SJSA1 (cell line): ENCODE measurements at places on chromosomes 2 and 18. TPM values are rescaled to one million over a fixed set of nuclear protein-coding genes. Genes with fewer than 3 reads are reported as not detected.
A peak's percentile ranks its signal among the peaks of the same experiment; 100 is the strongest.

EPB41L3 gene
- 0.21 TPM in 1 of 2 replicates, not detected in the other for total RNA-seq

SPDYA gene
- 0.24 and 0.28 TPM in 2 replicates for total RNA-seq

FBXO36 gene
- 3.8 and 4.6 TPM in 2 replicates for total RNA-seq

LYG1 gene
- total RNA-seq = 0.37 TPM in 1 of 2 replicates, not detected in the other

AFF3 gene
- 0.18 TPM in 1 of 2 replicates, not detected in the other for total RNA-seq

CD8B2 gene
- not detected in 2 replicates for total RNA-seq

PLEKHB2 gene
- 96.6 and 119 TPM in 2 replicates for total RNA-seq

UNC80 gene
- total RNA-seq = not detected in 2 replicates

METAP1D gene
- total RNA-seq = 6.3 and 11.3 TPM in 2 replicates

MEIS1 gene
- 4.2 and 6.2 TPM in 2 replicates for total RNA-seq

EPAS1 gene
- total RNA-seq = 12.9 and 13.1 TPM in 2 replicates

DNA sequence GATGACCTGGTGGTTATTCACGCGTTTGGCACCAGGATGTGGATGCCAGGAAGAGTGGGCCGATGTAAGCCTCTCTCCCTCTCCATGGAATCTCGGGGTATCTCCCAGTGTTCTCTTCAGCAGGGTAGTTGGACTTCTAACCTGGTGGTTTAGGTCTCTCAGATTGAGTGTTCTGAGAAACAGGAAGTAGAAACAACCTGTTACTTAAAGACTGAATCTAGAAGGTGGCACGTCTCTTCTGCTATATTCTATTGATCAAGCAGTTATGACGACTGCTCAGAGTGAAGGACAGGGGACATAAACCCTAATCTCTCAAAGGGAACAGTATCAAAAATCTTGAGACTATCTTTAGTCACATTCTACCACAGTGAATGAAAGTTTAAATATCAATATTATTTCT is 918.7 kb upstream of the PIK3C3 start:
- no peaks in the 10 kb centered on the region for H3K27me3 ChIP-seq
- H3K36me3 ChIP-seq = no peaks in the 10 kb centered on the region
- no peak overlapping the region for H3K27ac ChIP-seq

DNA sequence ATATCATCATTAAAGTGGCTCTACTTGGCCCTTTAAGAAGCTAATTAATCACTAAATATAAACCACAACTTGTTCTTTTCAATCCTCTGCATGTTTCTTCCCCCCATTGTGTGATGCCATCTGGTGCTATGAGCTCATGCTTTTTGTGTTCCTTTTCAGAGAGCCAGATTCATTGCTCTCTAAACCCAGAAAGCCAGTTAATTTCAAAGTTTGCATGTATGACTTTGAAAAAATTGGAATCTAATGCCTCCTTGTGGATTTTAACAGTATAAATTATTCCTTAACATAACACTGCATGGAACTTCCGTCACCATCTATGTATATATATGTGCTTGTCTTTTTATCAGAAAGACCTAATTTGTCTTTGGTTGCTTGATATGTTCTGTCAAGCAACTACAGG is 31.1 kb downstream of the TMEM178A start:
- peaks cover 27% of the 10 kb centered on the region for H3K4me1 ChIP-seq
- H3K27me3 ChIP-seq = no peaks in the 10 kb centered on the region
- peak overlapping the region; percentile 72 for H3K27ac ChIP-seq
- H3K4me3 ChIP-seq = no peak overlapping the region
- H3K36me3 ChIP-seq = no peaks in the 10 kb centered on the region

DNA sequence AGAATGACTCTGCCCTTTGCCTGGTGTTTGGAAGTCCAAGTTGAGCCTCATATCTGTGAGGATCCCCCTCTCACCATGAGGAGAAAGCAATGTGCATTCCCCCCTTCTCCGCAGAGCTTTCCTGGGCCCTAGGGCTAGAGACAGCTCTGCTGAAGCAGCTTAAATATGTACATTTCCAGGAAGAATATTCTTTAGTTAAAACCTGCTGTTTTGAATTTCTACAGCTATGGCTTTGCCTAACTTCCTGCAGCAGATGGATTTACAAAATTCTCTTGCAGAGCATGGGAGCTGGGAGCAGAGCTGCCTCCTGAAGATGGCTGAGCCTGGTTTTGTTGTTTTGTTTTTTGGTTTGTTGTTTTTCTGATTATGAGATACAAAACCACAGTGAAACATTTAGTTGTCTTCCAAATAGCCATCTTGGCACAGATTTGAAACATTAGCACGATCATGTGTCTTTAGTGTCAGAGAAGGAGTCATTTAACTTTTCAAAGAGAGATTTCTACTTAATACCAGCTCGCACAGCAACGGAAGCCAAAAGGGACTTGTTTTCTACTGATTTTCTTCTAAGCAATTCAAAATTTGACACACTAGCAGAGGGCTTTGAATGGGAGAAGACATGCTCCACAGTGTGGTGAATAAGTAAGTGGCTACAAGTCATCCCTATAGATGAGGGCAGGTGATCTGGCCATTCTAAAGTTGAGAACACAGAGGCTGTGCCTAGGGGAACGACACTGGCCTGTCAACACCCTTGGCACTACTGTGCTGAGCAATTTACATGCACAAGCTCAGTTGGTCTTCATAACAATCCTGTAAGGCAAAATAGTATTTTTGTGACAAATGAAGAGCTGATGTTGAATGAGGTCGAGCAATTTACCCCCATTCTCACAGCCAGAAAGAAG is 222.6 kb downstream of the MREG start:
- H3K27ac ChIP-seq = no peak overlapping the region
- H3K27me3 ChIP-seq = no peaks in the 10 kb centered on the region

DNA sequence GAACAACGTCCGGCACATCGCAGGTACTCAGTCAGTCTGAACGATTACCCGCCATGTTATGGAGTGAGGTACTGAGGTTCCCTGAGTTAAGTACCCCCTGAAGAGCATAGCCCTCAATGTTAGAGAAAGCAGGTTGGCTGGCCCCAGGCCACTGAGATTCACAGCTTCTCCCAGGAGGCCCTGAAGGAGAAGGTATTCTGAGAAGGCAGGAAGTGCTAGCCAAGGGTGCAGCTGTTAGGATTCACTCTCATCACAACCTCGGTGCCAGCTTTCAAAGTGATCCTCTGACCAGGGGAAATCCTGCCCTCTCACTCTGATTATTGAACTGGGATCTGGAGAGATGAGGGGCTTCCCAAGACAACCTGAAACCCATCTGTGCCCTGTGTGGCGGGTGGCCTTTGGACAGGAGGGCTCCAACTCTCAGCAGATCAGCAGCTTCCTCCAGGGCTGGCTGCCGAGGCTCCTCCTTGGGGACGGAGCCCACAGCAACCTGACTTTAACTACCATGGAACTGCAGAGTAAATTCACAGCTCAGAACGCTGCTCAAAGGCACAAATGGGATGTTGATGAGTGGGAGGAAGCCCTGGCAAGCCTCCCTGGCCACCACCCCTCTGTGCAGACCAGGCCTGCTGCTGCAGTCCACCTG is 7.8 kb downstream of the EHD3 start:
- H3K27ac ChIP-seq = no peak overlapping the region
- 0 out of 2 replicates have a peak, but pooled peaks cover 5% of the 10 kb centered on the region for H3K36me3 ChIP-seq
- no peaks in the 10 kb centered on the region for H3K27me3 ChIP-seq
- DNase-seq = no peak

DNA sequence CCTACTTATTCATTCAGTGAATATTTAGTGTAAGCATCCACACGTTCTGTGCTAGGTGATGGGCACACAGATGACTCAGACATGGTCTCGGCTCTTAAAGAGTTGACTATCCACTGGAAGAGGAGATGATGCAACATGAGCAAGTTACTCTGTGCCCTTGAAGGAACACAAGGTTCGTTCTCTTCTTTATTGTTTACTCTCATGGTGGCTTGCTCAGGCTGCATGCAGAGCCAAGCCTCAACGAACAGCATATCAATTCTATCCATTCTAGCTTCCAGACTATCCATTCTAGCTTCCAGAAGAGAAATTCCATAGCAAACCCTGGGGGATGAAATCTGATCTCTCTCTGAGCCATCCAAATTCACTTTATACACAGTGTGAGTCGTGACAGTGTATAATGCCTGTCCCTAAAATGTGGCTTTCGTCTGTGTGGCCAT is 68.1 kb upstream of the CTAGE1 start:
- H3K4me1 ChIP-seq = peaks cover 45% of the 10 kb centered on the region
- H3K27ac ChIP-seq = peak overlapping the region; percentile 11
- H3K4me3 ChIP-seq = no peak overlapping the region
- no peak for DNase-seq
- no peaks in the 10 kb centered on the region for H3K27me3 ChIP-seq

- no peak overlapping the region for H3K27ac ChIP-seq
- H3K4me3 ChIP-seq = no peak overlapping the region
- DNase-seq = no peak
Observed at GRCh38 chr18:78610179-78610578, 369.4 kb upstream of the SALL3 start.

GRCh38 chr2:239563561-239563960 is 162.7 kb upstream of the HDAC4 start:
- no peaks in the 10 kb centered on the region for H3K36me3 ChIP-seq
- peaks cover 46% of the 10 kb centered on the region for H3K27me3 ChIP-seq
- no peak overlapping the region for H3K4me3 ChIP-seq
- no peak for DNase-seq
- no peak overlapping the region for H3K27ac ChIP-seq

DNA sequence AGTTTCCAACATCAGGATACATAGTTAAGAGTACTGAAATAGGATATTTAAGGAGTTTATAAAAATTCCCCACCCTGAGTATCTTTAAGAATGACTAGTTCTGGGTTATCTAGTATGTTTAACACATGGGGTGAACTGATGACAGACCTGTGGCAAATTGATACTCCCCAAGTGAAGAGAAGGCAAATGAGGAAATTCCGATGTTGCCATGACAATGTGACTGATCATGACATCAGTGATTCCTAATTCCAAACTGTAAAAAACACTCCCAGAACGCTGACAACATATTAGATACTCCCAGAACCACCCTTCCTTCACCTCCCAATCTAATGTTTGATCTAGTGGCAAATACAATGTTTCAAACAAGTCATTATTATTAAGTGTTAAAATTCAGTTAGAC is 77.6 kb downstream of the RBMS1 start:
- DNase-seq = no peak
- no peaks in the 10 kb centered on the region for H3K27me3 ChIP-seq
- H3K4me3 ChIP-seq = no peak overlapping the region
- peaks cover 48% of the 10 kb centered on the region for H3K4me1 ChIP-seq

GRCh38 chr2:36572054-36572718 is 25.8 kb downstream of the FEZ2 start:
- H3K36me3 ChIP-seq = peaks cover 64% of the 10 kb centered on the region
- no peaks in the 10 kb centered on the region for H3K27me3 ChIP-seq
- no peak for DNase-seq
- H3K4me3 ChIP-seq = no peak overlapping the region

DNA sequence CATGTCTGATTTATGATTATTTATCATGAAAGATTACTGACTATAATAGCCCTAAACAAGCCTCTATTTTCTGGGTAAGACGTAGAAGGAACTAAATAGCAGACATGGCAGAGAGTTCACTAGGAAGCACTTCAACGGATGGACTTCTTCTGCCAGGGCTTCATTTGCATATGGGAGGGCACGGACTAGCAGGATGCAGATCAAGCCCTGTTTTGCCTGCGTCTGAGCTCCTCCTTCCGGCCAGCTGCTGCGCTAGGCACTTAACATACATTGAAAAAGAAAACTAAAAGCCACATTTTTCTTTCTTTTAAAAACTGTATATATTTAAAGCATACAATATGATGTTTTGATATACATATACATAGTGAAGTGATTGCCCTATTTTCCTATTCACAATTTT is 340.0 kb upstream of the MEX3C start:
- no peak overlapping the region for H3K4me3 ChIP-seq
- no peaks in the 10 kb centered on the region for H3K27me3 ChIP-seq
- no peaks in the 10 kb centered on the region for H3K4me1 ChIP-seq

- H3K27me3 ChIP-seq = no peaks in the 10 kb centered on the region
- peak overlapping the region; percentile 18 for H3K27ac ChIP-seq
- H3K36me3 ChIP-seq = peaks cover 3% of the 10 kb centered on the region; the same call in 1 of the 2 replicates
- H3K4me3 ChIP-seq = no peak overlapping the region
Observed at GRCh38 chr2:188410504-188411235, 119.0 kb downstream of the GULP1 start.

GRCh38 chr18:74422541-74422940 is 34.6 kb downstream of the DIPK1C start:
- no peak overlapping the region for H3K4me3 ChIP-seq
- no peak overlapping the region for H3K27ac ChIP-seq
- no peak for DNase-seq

DNA sequence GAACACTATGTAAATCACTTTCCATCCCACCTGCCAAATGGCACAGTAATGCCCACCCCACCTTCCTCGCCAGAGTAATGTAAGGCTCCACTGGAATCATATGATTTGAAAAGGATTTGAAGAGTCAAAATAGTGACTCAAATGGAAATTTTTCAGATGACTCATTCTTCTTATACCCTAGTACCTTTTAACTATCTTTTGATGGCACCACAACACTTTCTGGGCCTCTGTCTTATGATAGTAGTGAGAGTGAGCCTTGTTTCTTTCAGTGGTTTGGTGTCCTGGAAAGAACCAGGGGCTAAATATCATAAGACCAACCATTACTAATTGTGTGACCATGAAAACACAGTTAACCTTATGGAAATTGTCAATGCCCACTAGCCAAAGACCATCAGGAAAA is 235.4 kb upstream of the SLC14A2 start:
- H3K4me1 ChIP-seq = peaks cover 13% of the 10 kb centered on the region
- no peak for DNase-seq
- H3K27me3 ChIP-seq = no peaks in the 10 kb centered on the region
- no peaks in the 10 kb centered on the region for H3K36me3 ChIP-seq
- no peak overlapping the region for H3K4me3 ChIP-seq
- H3K27ac ChIP-seq = no peak overlapping the region

- H3K4me1 ChIP-seq = peaks cover 7% of the 10 kb centered on the region; the same call in 1 of the 2 replicates
- no peaks in the 10 kb centered on the region for H3K36me3 ChIP-seq
- DNase-seq = no peak
- H3K27ac ChIP-seq = no peak overlapping the region
Observed at GRCh38 chr18:34787931-34788532, 77.9 kb downstream of the DTNA start.
